ENCODE measurements at places on chromosomes 2 and 18.

- peak; percentile 44 for DNase-seq
Observed at GRCh38 chr2:8488001-8488738, 193.7 kb upstream of the ID2 start.

DNA sequence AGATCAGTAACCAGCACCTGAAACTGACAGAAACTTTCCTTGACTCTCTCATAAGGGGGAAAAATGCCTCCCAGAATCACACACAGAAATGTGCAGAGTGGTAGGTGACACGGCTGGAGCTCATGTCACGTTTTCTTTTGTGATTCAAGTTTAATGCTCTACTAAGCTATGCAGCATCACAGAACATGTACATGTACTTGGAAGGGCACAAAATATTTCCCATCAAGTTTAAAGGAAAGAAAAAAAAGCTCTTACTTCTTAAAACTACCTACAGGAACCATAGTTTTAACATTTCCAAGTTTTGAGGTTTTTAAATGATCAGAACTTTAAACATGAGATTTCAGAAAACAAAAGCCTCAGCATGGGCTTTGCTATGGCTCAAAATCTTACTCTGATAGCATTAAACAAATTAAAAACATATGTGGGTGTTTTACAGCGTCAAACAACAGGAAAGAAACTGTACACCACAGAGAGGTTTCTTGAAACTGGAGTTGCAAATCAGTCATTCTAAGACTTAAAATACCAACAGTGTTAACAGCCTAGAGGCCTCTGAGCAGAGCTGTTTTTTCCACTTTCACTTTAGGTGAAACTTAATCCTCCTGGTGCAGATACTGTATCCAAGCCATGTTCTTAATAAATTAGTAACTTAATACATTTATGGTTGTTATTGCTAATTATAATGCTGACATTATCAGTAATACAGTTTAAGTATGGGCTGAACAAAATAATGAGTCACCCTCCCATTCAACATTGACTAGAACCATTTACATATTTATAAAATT, 30.1 kb downstream of the MBP start:
- no peak for DNase-seq

- DNase-seq, result no peak
Observed at GRCh38 chr2:25103287-25103871, 61.5 kb downstream of the EFR3B start.

- no peak for DNase-seq
Observed at GRCh38 chr2:126227250-126227649, 428.7 kb upstream of the GYPC start.

- no peak for DNase-seq
Observed at GRCh38 chr2:192148620-192149321, 46.0 kb downstream of the TMEFF2 start.

GRCh38 chr2:33529771-33530481, 53.5 kb downstream of the RASGRP3 start:
- DNase-seq, result no peak

GRCh38 chr2:172249986-172250385, 147.3 kb upstream of the DLX2 start:
- DNase-seq, result no peak

DNA sequence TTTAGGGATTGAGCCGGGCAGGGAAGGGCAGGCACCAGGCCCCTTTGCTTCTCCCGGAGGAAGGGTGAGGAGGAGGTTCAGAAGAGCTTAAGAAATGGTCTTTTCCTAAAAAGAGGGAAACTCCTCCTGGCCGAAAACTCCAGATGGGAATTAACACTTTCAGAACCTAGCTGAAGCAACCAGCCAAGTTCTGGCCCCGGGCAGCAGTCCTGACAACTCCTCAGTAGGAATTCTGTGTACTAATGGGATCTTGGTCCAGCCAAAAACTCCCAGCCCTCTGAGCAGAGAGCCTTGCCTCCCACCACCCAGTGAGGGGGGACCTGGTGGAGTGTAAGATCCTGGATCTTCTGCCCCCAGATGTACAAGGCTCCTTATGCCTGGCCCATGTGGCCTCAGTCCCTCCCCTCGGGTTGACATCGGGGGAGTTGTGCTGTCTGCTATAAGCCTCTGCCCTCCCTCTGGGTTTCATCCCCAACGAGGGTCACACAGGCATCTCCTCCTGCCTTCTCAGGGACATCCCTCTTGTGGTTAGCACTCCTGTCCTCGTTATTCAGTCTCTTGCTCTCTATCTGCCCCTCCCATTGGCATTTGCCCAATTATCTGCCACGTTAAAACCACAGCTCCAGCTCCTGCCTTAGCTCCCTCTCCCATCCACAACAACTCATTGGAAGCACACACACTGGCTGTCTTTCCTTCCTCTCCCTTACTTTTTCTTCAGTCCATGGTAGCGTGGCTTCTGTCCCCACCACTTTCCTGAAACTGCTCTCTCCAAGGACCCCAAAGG, 184.6 kb downstream of the CYP26B1 start:
- DNase-seq, result no peak

DNA sequence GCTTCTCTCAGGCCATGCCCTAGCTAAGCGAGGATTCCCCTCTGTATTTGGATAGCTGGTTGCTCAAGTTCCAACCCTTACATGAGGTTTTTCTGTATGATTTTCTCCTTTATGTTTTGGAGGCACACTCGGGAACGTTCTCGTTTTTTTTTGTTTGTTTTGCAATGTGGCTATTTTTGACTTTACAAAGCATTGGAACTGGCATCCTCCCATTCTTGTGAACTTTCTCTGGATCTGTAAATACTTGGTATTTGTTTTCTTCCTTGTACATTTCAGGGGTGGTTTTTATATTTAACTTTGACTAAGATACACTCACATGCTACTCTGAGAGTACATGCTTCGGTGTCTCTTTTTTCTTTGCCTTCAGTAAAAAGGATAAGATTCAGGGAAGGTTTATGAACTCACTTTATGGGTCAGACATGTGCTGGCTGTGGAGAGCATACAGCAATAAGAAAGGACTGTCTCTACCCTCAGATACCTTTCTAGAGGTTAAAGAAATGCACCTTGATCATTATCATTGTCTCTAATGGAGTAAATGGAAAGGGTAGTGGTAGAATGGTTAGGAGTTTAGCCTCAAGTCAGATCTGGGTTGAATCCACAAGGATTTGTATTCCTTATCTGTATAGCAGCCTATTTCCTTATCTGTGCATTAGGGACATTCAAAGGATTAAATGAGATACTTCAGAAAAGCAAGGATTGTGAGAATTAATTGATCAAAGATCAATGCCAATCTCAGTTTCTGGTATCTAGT, 61.9 kb downstream of the MEIS1 start:
- DNase-seq, result no peak

DNA sequence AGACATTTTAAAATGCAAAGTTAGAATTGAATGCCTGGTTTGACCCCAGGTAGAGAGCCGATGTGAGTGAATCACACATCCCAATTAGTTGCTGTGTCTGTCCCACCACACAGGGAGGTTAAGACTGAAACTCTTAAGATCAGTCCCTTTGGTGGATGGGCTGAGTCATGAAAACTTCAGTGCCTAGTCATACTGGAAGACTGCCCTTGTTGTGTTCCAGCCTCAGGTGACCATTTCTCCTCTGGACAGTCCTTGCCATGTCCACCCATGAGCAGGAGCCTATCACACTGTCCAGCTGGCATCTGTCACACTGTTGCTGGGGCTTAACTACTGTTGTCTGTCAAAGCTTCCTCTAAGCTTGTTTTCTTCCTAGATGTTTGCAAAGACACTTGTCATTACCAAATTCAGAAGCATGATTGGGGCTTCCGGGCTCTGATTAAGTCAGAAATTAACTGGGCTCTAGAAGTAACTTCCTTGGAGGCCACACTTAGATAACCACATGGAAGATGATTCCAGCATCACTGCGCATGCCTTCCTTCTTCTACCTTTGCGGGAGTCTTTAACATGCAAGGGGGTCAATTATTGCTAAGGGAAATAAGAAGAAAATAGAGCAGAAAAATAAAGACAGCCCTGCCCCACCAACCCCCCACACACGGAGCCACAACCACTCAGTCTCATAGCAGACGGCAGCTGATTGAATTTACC, 21.3 kb downstream of the CYRIA start:
- no peak for DNase-seq

DNA sequence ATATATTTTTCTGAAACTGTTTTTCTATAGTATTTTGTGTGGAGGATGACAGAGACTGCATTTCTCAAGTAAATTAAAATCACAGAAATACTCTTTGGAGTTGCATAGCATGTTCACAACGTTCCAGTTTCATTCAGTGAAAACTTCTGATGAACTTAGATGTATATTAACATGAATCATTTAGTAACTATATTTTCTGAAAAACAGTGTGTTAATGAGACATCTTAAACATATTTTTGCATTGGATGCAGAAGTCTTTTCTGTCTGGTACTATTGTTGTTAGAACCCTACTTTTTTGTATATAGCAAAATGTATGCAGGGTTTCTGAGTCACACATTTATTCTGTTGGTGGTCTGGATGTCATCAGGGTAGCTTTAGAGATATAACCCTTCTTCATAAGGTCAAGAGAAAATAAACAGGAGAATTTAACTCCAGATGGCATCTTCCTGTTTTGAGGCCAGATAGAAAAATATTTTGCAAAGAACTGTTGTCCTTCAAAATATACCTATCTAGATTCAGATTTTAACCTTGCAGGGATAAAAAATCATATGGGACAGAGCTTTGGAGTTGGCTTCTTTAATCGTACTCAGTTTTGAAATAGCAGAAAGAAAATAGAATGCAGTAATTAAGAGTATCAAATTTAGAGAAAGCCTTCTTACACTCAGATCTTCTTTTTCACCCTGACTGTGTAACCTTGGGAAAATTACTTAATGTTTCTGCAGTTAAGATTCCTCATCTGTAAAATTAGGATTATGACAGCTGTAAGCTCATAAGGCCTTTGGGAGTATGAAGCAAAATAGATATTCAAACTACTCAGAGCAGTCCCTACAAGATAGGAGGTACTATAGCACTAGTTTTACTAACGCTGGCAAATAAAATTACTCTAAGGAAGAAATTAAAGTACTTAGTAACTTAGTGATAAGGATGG, 5.3 kb downstream of the COL3A1 start:
- DNase-seq, result no peak

GRCh38 chr18:31553800-31554199, 37.9 kb upstream of the TTR start:
- DNase-seq, result no peak

DNA sequence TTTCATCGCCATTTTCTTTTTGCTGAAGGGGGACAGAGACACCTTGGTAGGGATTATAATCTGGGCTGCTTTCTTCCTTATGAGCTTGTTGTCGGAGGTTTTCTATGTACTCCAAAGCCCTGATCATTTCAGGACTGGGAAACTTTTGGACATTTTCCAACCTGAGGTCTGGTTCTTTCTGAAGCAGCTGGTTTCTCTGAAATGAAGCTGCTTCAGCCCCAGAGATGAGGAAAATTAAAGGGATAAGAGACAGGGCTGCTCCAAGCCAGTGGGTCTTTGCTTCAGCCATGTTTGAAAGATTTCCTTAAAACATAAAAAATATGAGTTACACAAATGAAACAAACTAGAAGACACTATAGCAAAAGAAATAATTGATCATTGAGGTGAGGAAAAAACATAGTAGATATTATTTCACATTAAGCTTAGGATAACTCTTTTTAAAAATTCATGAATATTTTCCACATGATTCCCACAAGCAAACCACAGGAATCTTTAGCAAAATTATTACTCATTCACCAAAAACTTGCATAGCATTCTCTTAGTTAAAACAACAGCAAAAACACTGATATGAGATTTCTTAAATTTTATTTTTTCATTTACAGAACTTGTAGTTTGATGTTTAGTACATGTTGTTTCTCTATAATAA, 3.0 kb downstream of the SCG2 start:
- DNase-seq, result no peak

- peak; percentile 17 for DNase-seq
Observed at GRCh38 chr18:9708434-9709303, 568 bp downstream of the RAB31 start.

- no peak for DNase-seq
Observed at GRCh38 chr2:219309278-219309677, at the start of gene PTPRN. PTPRN (minus strand) TSS chr2:219309401; CDS start chr2:219309332, 69 bp downstream.

- no peak for DNase-seq
Observed at GRCh38 chr18:46711444-46711863, 45.4 kb downstream of the ST8SIA5 start.

DNA sequence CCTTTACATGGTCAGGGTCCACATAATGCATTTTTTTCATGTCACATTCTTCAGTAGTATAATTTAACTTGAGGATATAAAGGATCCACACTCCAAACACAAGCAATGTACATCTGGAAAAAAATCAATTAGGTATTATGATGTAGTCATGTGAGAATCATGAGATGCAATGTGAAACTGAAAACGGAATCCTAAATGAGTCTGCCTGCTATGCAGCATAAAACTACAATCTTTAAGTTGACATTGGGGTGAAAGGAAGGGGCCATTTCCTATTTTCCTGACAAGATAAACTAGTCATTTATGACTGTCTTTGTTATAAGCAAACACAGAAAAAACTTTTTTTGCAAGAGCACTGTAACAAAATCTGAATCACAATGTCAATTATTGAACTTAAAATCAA, 27.6 kb downstream of the ST3GAL5 start:
- DNase-seq, result peak; percentile 77

DNA sequence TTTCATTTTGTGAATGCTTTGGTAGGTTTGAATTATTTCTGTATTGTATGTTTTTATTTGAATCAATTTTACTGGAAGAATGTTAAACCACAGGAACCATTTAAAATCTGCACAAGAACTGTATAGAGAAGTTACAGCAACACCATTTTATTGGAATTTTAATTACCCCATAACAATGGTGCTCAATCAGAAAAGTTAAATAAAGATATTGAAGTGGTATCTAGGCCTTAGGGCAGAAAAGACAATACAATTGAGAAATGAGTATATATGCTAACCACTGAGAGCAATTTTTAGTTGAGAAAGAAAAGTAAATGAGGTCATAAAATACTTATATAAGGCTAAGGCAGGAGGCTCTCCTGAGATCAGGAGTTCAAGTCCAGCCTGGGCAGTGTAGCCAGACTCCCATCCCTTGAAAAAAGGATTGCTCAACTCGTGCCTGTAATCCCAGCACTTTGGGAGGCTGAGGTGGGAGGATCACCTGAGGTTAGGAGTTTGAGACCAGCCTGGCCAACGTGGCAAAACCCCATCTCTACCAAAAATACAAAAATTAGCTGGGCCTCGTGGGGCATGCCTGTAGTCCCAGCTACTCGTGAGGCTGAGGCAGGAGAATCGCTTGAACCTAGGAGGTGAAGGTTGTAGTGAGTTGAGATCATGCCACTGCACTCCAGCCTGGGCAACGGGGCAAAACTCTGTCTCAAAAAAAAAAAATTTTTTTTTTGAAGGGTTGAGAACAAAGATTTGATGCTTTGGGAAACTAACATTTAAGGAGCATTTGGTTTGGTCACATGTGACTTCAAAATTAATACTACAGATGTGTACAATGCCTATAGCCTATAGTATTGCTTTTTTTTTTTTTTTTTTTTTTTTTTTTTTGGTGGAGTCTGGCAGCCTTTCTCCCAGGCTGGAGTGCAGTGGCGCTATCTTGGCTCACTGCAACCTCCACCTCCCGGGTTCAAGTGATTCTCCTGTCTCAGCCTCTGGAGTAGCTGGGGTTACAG, 212.9 kb upstream of the STON1 start:
- DNase-seq, result no peak

DNA sequence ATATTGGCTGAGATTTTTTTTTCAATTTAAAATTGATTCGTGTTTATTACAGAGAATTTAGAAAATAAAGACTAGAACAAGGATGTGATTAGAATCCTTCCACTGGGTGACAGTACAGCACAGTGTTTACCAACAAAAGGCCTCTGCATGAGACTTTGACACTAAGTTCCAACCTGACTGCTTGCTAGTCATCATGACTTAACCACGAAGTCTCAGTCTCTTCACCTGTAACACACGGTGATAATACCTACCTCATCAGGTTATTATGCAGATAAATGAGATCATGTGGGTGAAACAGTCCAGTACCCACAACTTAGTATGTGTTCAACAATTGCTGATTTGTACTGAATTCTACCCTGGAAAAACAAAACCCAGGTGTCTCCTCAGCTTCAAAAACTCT, 151.2 kb downstream of the STK39 start:
- no peak for DNase-seq

Data from T-helper 1 cell (primary cell).